H1 (cell line): ENCODE measurements at places on chromosomes 3 and 15. TPM values are rescaled to one million over a fixed set of nuclear protein-coding genes. Genes with fewer than 3 reads are reported as not detected.

The TMCC1 gene
- 8.4 and 10.4 TPM in 2 replicates for polyA plus RNA-seq

The PLAAT1 gene
- 3.7 and 4.5 TPM in 2 replicates for polyA plus RNA-seq

The GPR149 gene
- polyA plus RNA-seq: not detected in 2 replicates

The C2CD4A gene
- not detected in 2 replicates for polyA plus RNA-seq

The GOLGA8Q gene
- polyA plus RNA-seq: not detected in 2 replicates

The WDR93 gene
- 0.03 and 0.08 TPM in 2 replicates for polyA plus RNA-seq
